NCI-H2171 treated with DMSO at 0.1 percent for 48 hours (cell line): ENCODE measurements at places on chromosomes 12 and 14.

GRCh38 chr14:55430024-55430690, 10.3 kb downstream of the TBPL2 start:
- peak; percentile 58 for DNase-seq

DNA sequence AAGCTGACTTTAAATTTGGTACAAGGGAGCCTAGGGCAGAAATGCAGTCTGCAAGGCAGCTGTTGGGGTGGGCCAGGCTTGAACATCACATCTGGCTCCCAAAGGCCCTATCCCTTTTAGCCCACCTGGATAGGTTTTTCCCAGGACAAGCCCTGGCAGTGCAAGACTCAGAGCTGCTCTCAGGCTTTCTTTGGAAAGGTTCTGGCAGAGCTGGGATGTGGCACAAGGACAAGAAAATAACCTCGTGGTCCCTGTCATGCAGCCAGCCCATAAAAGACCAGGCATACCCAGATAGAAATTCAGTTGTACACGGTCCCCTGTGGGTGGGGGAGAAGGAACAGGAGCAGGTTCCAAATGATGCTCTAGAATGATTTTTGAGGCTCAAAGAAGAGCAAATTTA, 206.9 kb downstream of the TTC7B start:
- DNase-seq, result peak; percentile 44

DNA sequence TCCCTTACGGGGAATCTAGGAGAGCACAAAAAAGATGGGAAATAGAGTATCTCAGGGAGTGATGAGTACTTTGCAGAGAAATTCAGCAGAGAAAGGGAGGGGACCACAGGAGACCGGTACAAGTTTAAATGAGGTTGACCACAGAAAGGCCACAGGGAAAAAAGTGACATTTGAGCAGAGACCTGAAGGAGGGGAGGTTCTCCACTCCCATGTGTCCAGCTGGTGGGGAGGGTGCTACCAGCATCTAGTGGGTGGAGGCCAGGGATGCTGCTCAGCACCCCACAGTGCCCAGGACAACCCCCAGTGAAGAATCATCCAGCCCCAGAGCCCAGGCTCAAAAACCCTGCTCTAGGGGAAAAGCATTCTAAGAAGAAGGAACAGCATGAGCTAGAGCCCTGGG, 34.6 kb downstream of the TESC start:
- DNase-seq, result no peak

DNA sequence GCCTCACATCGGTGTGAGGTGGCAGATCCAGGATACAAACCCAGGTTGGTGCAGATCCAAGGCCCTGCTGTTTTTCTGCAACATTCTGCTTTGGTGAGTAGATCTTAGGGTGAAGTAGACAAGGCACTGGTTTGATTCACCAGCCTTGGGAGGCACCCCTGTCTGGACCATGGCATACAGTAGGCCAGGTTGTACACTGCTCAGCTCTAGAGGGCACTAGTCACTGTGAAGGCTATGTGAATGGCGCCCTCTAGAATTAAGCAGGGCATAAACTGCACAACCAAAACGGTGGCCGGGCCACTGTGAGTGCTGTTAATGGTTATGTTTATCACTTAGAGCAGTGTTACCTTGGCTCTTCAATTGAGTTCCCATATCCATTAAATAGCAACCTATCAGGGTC, 280.6 kb upstream of the PWP1 start:
- no peak for DNase-seq

GRCh38 chr12:107661830-107662229, 23.8 kb upstream of the PWP1 start:
- no peak for DNase-seq

- peak; percentile 42 for DNase-seq
Measured at GRCh38 chr14:49615776-49616175, 4.7 kb downstream of the RPL36AL start.

DNA sequence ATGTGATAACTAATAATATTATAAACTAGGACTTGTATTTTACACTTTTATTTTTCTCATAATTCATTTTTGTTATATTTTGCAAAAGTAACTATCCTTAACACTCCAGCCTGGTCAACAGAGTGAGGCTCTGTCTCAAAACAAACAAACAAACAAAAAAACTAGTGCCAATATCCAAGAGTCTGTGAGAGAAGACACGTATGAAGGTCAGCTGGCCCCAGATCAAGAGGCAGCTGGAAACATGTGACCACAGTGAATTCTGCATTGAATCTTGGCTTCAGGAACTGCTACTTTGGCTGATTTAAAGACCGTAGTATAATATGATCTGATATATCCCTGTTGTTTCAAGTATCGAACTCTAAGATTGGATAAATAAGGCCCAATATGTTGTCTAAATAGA, 47.0 kb downstream of the ESR2 start:
- no peak for DNase-seq

DNA sequence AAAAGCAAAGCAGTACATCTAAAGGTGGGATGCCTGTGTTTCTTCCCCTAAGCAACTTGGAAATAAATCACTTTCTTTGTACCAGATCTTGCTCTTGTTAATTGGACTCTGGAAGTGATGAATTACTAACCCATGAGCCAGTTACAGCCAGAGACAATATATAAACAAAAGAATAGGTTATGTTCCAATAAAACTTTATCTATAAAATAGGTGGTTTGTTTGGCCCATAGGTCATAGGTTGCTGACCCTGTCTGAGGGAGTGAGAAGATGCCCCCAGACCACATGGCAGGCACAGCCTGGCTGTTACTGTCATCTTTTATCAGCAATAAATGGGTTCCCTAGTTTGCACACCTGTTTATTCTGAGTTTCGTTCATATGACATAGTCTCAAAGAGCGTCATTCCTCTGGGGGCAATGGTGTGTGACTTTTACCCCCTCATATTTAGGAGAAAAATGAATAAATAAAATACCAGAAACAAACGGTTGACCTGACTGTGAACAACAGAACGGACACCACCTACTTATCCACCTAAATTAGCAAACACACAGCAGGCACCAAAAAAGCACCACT, 10.7 kb downstream of the LGMN start:
- no peak for DNase-seq

DNA sequence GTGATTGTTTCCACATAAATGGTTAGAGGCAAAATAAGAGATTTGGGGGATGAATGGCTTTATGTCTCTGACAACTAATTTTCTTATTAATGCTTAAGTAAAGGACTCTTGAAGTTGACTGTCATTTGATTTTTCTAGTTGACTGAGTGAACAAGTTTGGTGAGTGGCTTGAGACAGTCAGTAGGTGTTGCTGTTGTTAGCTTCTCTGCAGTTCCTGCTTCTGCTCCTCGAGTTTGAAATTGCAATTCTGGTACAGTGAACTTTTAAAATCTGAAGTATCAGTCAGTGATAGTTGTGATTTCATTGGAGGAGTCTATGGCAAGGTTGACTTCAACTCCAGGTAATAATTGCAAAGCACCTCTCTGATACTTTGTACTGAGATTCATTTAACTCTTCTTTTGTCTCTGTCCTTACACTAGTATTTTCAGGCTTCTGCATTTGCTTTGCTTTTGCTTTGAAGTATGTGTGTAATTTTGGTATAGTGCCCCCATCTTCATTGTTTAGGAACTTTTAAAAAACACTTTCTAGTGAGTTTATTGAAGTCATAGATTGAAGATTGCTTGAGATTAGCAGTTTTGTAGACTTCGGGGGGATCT, 415.5 kb downstream of the PCNX1 start:
- DNase-seq, result peak; percentile 25

GRCh38 chr12:89695100-89695499, 13.5 kb downstream of the ATP2B1 start:
- DNase-seq, result no peak

- DNase-seq, result no peak
Measured at GRCh38 chr12:64793610-64794009, 30.8 kb upstream of the TBC1D30 start.

GRCh38 chr12:64255249-64255648, 33.2 kb upstream of the KICS2 start:
- DNase-seq, result no peak

- no peak for DNase-seq
Measured at GRCh38 chr12:15851045-15851620, 31.1 kb upstream of the STRAP start.

- DNase-seq, result peak; percentile 95
Measured at GRCh38 chr14:100898935-100899883, 4.3 kb downstream of the RTL1 start.

- DNase-seq, result no peak
Measured at GRCh38 chr12:55972911-55973598, 823 bp upstream of the RAB5B start.

DNA sequence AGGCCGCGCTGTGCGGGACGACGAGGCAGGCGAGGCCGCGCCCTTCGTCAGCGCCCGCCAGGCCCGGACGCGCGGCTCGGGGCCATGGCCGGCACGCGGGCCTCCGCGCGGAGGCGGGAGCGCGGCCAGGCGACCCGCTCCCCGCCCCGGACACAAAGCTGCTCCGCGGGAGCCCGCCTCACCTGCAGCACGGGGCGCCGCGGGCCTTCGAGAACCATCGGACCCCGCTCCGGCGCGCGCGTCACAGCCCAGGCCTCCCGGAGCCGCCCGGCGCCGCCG, 342 bp downstream of the DICER1 start:
- no peak for DNase-seq

GRCh38 chr12:105783983-105784947, 354.5 kb downstream of the NUAK1 start:
- no peak for DNase-seq

GRCh38 chr14:101407328-101407727, 154.0 kb upstream of the DIO3 start:
- no peak for DNase-seq

DNA sequence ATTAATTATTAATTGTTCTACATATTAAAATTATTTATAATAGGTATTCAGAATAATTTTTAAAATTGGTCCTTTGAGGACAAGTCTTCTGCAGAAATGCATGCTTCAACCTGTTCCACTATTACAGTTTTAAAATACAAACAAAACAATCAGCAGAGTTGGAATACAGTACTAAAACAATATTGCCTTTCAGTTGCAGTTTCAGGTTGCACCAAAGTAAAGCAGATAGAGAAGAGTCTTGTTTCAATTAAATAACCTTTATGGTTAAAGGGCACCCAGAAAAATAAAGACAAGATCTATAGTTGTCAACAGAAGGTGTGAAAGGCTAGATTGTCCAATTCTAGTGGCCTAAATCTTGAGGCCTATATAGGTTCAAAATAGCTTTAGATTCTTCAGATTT, 424.5 kb downstream of the FOXG1 start:
- DNase-seq, result peak; percentile 58

DNA sequence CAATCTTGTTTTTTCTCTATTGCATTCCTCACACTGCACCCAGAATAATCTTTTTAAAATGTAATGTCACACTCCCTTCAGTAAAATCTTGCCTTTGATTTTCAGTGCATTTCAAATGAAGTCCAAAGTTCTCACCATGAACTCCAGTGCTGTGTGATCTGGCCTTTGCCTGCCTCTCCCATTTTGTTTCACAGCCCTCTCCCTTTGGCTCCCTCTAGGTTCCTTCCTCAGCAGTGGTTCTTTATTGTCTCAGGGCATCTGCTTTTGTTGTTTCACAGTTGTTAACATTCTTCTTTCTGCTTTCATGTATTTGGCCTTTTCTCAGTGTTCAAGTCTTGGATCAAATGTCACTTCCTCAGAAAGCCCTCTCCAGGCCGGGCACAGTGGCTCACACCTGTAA, 84.5 kb upstream of the AMN1 start:
- DNase-seq, result no peak

GRCh38 chr12:90519285-90519684, 435.7 kb downstream of the CCER1 start:
- no peak for DNase-seq

GRCh38 chr12:98259693-98260092, 255.7 kb upstream of the TMPO start:
- no peak for DNase-seq

- no peak for DNase-seq
Measured at GRCh38 chr14:98168211-98168985, 1103.6 kb downstream of the BCL11B start.

DNA sequence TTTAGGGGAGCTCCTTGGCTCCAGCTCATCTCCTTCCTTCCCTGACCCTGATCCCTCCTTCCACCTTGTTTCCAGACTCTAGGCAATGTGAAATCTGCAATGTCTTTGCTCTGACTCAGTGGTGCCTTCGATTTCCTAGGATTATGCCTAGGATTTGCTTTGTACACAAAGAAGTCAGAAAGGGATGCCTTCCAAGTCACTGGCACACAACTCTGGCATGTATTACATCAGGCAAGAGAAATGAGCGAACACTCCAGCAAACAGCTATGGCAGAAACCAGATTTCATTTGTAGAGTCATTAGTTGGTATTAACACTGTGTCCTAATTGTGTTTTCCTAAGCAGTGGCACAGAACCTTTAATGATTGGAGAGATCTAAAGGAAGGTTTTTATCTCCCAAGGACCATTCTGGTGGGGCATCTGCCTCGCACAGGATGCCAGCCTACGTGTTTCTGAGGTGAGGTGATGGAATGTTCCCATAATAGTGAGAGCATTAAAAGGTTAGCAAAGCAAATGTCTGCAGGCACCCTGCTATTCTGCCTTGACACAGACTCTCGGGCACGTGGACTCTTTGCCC, 84.9 kb downstream of the WSCD2 start:
- DNase-seq, result no peak
